ENCODE measurements at places on chromosomes 7 and 10.

DNA sequence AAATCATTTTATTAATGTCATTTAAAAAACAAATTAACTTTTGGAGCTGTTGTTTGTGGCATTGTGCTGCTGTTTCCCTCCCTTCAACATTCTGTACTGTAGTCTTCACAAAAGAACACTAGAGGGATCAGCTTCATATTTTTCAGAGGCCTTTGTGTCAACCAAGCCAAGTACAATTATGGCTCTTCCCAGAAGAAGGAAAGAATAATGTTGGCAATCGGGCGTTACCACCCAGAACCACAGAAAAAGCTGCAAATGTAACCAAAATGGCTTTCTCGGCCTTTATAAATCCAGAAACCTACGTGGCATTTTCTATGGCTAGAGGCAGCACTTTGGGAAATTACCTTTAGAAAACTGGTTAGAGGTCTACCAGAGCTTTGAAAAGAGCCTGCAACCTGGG lies 98.8 kb upstream of the COL1A2 start:
- peak; percentile 45 for DNase-seq

DNA sequence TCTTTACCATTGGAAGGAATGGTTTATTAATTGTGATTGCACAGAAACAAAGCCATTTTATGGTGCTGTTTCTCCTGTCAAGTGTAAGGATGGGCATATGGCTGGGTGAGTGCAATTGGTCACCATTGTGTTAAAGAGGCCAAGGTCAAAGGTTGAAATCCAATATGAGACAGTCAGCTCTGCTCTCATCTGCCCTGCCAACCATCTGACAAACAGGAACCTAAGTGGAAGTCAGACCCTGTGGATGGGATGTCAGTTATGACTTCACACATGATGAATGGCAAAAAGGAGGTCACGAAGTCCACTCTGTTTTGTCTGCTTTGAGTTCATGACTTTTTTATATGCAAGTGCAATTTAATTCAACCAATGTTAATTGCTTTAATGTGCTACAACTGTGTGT lies 172.7 kb upstream of the TMEM229A start:
- DNase-seq = no peak

DNA sequence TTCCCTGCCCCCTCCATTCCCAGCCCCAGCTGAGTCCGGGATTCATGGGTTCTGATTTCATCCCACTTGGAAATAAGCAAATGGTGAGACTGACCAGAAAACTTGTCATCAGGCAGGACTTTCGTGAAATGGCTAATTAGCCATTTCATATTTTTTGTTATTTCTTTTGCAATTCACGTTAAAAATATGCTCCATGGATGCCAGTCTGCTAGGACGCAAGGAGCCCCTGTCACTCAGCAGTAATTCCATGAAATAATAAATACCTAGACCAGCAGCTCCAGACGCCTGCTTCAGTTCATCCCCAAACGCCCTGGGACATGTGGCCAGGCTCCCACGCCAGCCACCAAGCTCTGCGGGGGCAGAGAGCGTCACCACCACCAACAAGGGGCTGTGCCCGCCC lies 111.0 kb downstream of the TRIL start:
- no peak for DNase-seq

- no peak for DNase-seq
These were observed 7.5 kb downstream of the PDGFA start for GRCh38 chr7:512146-512510.

- DNase-seq = peak; percentile 73
These were observed 45.7 kb upstream of the HSPA12A start for GRCh38 chr10:116787893-116788665.

GRCh38 chr10:11086177-11086840 lies 68.6 kb downstream of the CELF2 start:
- peak; percentile 37 for DNase-seq

GRCh38 chr7:137403353-137403695 lies 59.8 kb upstream of the PTN start:
- DNase-seq = no peak

DNA sequence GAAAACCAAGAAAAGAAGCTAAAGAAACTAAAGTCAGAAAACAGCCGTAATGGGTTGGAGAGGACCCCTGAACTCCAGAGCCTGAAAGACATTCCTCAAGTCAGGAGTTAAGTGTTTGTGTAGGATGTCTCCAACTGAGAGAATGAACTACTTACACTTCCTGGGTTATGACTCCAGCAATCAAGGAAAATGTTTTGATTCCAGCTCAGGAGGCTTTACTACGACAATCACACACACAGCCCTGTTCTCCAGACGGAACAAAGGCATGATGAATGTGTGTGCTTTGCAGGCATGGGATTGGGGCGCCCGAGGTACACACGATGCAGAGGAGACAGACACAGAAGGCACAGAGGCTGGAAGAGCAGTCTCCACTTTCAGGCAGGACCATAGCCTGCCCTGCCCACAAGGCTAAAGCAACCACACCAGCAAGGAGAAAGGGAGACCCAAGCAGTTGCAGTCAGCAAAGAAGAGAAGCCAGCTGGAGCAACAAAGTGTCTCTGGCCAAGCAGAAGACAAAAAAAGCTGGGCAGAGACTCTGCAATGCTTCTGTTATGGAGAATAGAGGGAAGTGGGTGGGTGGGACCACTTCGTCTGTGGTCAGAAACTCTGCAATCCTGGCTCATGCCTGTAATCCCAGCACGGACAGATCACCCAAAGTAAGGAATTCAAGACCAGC lies 89.1 kb downstream of the GRB10 start:
- no peak for DNase-seq
